ENCODE measurements at places on chromosomes 3 and 15.

- DNase-seq = no peak
These were observed 13.0 kb downstream of the FOXP1 start for GRCh38 chr3:71570546-71570945.

DNA sequence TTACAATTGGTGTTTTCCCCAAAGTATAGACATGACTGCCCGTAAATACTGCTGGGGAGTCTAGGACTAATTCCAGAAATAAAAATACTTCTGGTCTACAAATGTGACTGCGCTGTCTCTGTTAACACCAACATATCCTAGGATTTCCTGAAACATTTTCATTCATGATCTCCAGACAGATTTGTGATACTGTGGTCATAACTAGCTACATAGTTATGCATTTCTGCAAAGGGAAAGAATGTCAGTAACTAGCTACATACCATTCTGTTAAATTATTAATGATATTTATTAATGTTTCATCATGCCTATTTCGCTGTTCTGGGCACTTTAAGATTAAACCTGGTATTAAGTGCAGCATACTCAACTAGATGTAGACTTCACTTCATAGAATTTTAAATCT is 33.3 kb downstream of the SETD5 start:
- DNase-seq = no peak

- DNase-seq = no peak
These were observed 11.4 kb downstream of the RSRC1 start for GRCh38 chr3:158121295-158121694.

- no peak for DNase-seq
These were observed 345.0 kb downstream of the GRM7 start for GRCh38 chr3:7205962-7206361.

All from trophoblast cell (in vitro differentiated cells and primary cell).